Naive B cell (primary cell): ENCODE measurements at places on chromosomes 7 and 10. TPM values are rescaled to one million over a fixed set of nuclear protein-coding genes. Genes with fewer than 3 reads are reported as not detected.

Gene GPER1
- not detected for polyA plus RNA-seq

Gene FAM13C
- polyA plus RNA-seq, result not detected

Gene MSMB
- polyA plus RNA-seq, result not detected

Gene C7orf33
- polyA plus RNA-seq, result not detected

Gene FAM221A
- polyA plus RNA-seq, result 3.3 TPM

Gene FRMD4A
- not detected for polyA plus RNA-seq

Gene CAV2
- polyA plus RNA-seq, result not detected

Gene PRSS1
- polyA plus RNA-seq, result not detected

Gene SOSTDC1
- polyA plus RNA-seq, result not detected

Gene TACC2
- polyA plus RNA-seq, result not detected

Gene ASZ1
- not detected for polyA plus RNA-seq

Gene FRMPD2
- polyA plus RNA-seq, result not detected

Gene CPN1
- not detected for polyA plus RNA-seq

Gene AKR1C2
- not detected for polyA plus RNA-seq

Gene BMPR1A
- polyA plus RNA-seq, result 1.2 TPM

Gene LAMB1
- not detected for polyA plus RNA-seq
